GM04503 (cell line): ENCODE measurements at places on chromosomes 7 and 10.

- DNase-seq = no peak
Observed at GRCh38 chr10:51667678-51668335, 31.6 kb downstream of the CSTF2T start.

DNA sequence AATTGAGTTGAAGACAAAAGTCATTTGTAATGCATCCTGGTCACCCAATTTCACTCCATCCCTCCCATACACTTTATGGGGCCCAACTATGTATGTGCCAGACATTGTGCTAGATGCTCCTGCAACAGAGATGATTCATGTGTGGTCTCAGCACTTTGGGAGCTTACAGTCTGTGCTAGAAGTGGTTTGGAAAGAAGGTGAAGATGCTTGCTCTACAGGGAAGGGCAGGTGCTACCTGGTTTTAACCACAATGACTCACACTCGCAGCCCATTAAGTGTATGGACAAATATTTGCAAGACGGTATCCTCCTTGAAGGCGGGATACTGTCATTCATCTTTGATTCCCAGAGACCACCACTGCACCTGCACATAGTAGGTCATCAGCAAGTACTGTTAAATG, 257.6 kb downstream of the OTUD1 start:
- DNase-seq = no peak

- no peak for DNase-seq
Observed at GRCh38 chr7:74280985-74281384, 8.2 kb upstream of the CLIP2 start.

DNA sequence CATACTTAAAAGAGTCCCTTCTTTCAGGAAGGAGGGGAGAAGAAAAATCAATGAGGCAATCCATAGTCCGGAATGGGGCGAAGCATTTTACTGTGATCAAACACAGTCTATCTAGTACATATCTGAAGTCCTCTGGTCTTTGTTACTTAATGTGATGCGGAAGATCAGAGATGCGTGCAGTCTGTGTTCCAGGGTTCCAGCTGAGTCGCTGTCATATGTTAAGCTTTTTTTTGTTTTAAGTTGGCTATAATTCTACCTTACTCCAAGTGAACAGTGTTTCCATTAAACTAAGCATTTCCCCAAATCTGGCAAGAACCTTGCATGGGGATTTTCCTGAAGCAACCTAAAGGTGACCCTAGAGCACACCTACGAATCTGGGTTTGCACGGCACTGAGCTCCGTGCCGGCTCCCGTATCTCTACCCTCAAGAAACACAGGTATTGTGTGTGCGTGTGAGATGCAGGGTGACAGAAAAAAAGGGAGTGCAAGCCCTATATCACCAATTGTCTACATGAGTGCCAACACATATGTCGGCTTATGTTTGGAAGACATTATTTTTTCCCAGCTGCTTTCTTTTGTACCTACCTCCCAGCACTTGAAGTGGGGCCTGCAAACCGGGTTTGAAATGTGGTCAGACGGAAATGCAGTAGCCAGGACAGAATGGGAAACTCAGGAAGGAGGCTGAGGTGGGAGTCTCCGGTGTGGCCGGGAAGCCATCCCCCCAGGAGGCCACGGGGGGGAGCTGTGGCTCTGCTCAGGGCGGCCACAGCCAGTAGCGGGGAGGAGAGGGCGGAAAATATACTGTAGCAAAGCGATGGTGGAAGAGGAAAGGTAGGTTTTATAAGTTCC, 435.8 kb upstream of the MGMT start:
- no peak for DNase-seq
